ENCODE measurements at places on chromosomes 12 and 14.

DNA sequence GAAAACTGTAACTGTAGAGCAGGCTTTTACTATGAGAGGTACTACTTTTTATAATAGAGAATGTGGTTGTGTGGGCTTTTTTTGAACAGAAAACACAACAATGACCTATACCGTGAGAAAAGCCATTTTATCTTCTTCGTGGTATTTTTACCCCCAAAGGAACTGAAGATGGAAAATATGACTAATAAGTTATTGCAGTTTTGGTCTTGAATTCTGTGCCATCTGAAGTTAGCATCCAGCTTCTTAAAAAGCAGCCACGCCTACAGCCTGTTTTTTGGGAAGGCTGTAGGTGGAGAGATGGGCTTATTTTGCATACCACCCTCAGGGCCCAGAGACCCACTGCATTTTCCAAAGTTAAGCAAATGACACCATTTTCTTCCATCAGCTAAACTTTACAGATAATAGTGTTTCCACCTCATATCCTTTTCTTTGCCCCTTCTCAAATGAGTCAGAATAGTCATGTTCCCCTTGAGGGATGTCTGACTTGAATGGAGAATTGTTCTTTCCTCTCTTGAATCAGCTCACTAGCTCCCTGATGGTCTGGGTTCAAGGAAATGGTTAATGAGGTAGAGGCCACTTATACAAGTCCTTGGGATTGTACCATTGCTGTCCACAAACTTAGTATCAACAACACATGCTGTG is 53.0 kb downstream of the TBC1D30 start:
- no peak for DNase-seq

DNA sequence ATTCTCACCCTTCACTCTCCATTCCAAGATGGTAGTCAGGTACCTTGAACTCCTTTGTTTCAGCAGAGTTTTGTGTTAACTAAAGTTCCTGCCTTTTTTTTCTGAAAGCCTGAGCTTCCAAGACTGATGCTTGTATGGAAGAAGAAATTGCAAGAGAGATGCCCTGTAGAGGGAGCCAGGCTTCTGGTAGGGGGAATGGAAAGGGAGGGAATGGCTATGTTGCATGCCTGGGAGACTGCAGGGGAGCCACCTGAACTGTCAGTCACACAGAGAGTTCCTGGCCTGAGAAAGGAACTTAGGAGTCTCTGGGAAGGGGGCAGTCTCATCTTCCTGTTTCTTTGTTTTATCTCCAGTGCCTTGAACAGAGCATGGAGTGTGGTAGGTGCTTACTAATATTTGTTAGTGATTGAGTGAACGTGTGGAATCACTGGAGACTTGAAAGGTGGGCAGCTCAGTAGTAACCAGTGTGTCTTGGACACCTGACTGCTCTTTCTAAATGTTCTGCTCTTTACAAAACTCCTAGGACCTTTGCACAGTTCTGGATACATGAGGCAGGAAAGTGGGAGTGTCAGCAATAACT is 132.2 kb downstream of the ANO4 start:
- peak; percentile 5 for DNase-seq

DNA sequence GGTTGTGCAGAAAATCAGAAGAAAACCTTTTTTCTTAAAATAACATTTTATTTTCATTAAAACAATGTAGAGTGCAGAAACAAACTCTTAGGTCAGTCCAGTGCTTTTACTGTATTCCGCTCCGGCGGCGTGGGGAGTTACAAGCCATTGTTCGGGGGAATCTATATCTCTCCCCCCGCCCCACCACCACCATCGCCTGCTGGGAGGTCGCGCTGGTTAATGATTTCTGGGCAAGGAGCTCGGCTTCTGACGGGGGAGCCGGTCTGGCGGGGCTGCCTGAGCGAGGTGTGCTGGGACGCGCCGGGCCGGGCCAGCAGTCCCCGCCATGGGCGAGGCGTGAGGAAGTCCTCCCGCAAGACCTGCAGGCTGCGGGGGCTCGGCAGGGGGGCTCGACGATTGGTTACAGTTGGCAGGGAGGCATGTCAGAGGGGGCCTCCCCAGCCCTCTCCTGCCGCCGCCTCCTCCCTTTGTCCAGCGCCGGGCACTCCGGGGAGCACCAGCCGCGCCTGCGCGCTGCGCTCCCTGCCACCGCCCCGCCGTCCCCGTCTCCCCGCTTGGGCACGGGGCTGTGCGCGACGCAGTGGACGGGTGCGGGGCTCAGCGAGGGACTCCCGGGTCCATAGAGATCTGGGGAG is 1.0 kb upstream of the DUSP6 start:
- peak; percentile 90 for DNase-seq

DNA sequence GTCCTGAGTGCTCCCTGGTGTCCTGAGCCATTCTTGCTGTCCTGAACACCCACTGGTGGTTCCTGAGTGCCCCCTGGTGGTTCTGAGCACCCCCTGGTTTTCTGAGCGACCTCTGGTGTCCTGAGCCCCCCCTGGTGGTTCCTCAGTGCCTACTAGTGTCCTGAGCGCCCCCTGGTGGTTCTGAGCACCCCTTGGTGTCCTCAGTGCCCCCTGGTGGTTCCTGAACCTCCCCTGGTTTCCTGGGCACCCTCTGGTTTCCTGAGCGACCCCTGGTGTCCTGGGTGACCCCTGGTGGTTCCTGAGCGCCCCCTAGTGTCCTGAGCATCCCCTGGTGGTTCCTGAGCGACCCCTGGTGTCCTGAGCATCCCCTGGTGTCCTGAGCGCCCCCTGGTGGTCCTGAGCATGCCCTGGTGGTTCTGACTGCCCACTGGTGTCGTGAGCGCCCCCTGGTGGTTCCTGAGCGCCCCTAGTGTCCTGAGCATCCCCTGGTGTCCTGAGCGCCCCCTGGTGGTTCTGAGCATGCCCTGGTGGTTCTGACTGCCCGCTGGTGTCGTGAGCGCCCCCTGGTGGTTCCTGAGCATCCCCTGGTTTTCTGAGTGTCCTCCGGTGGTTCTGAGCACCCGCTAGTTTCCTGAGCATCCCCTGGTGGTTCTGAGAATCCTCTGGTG is 473.1 kb downstream of the TMEM121 start:
- DNase-seq, result peak; percentile 9
